ENCODE measurements at places on chromosomes 2 and 18.

DNA sequence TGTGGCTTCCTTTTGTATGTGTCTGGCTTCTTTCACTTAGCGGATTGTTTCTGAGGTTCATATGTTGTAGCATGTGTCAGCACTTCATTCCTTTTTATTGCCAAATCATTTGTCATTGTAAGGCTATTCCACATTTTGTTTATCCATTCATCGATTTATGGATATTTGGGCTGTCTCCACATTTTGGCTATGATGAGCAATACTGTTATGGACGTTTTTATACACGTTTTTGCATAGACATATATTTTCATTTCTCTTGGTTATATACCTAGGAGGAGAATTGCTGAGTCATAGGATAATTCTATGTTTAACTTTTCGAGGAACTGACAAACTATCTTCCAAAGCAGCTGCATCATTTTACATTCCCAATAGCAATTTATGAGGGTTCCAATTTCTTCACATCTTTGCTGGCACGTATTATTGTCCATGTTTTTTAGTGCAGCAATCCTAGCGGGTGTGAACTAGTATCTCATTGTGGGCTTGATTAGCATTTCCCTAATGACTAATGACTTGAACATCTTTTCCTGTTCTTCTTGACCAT, 48.1 kb upstream of the TBC1D8 start:
- no peak for DNase-seq

- no peak for DNase-seq
These were observed 140.4 kb upstream of the PIK3C3 start for GRCh38 chr18:41814651-41815050.

DNA sequence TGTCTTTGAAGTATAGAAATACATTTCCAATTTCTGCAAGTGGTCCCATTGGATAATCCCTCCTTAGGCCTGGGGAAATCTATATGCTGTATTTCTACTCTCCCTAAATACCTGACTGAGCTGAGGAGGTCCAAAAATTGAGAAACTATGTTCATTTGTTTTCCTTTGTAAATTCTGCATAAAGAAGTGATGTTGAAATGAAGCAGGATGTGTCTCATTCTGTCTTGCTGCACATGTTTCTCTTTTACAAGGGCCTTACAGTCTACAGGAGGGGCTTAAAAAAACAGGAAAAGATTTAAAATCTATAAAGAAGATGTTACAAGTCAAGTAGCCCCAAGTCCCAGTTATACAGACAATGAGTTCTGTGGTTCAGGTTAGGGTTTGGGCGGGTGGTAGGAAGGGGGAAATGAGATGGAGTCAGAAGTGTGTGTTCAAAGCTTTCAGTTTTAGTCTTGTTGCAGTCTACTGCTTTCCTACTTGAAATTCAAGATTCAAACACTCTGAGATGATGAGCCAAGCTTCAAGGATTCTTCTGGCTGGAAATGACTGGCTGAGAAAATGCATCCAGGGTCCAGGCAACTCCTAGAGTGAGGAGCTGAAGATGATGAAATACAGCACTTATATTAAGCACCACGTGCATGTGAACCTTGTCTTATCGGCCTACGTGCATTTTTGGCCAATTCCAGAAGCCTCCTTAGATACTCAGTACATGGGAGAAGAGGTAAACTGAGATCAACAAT, 146.3 kb upstream of the CELF4 start:
- no peak for DNase-seq

GRCh38 chr2:179141206-179141605, 91.3 kb upstream of the CCDC141 start:
- DNase-seq: no peak

- no peak for DNase-seq
These were observed 5.7 kb downstream of the MCFD2 start for GRCh38 chr2:46909771-46910419.

GRCh38 chr2:110718382-110718781, 14.0 kb upstream of the ACOXL start:
- DNase-seq: no peak

- DNase-seq: no peak
These were observed 411 bp downstream of the NARS1 start for GRCh38 chr18:57621246-57621604.

- DNase-seq: no peak
These were observed 130.1 kb upstream of the SP5 start for GRCh38 chr2:170585067-170585466.

DNA sequence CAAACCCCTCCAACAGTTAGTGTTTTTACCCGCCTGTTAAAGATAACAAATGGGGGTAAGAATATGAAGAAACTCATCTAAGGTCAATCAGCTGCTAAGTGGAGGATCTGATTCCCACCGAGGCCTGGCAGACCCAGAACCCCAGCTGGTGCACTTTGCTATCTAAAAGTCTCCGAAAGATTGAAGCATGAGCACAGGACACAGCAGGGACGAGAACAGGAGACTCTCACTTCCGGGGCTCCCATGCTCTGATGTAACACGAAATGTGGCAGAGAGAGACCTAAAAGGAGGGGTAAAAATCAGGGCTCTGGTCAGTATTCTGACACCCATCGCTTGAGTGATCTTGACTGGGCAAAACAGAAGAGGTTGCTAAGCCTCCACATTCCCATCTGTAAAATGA, 119.7 kb downstream of the PDCL3 start:
- DNase-seq: no peak

DNA sequence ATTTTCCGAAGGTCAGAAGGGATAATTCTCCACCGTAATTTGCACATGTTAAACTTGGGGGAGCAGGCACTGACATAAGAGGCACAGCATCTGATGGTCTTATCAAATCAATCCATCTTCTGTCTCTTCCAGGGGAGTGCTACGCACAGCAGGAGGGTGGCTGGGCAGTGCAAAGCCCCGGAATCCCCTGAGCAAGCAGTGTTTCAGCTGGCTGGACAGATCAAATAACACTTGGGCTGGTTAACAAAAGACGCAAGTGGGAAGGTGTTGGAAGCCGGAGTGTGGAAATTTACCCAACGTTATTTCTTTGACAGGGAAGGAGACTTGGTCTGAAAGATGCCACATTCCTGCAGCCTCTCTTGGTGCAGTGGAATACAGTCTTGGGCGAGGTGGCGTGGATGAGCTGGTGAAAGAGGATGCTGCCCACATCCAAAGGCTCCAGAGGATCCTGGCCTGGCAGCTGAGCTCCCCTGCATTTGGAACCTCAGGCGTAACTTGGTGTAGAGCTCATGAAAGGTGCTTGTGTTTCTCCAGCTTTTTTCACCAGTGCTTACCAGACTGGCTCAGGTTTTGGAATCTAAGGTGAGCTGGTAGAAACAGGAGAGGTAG, 103.0 kb downstream of the MAPK4 start:
- no peak for DNase-seq

All from NCI-H524 (cell line).